ENCODE measurements at places on chromosomes 6 and 20.

DNA sequence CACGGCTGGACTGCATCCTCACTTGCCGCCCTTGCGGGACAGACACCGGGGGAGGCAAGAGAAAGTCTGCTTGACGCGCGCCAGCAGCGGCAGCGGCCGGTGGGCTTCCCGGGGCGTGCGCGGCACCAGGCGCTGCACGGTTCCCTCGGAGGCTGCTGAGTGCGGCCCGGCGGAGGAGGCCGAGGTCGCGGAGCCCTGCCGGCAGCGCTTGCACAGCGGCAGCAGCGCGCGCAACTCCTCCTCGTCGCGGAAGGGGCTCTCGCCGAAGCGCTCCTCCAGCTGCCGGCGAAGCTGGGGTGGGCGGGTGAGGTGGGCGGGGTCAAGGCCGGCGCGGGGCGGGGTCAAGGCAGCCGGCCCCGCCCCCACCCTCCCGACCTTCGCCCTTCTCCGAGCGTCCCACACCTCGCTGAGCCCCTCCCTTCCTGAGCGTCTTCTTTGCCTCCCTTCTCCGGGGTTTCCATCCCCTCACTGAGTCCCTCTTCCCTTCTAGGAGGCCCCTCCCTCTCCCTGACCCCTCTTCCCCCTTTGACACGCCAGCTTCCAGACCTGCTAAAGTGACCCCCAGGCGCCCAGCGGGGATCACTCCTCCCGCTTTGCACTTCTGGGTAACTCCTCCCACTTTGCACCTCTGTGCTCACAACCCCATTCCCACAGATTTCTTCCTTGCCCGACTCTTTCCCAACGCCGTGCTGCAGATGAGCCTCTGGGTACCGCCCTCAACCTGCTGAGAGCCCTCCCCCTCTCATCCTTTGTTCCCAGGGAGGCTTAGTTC is 8.8 kb downstream of the DUSP15 start:
- no peak overlapping the region for H3K27ac ChIP-seq
- no peaks in the 10 kb centered on the region for H3K36me3 ChIP-seq
- peaks cover 10% of the 10 kb centered on the region for H3K27me3 ChIP-seq
- peak overlapping the region; percentile 51 for H3K4me3 ChIP-seq

- no peak overlapping the region for H3K4me3 ChIP-seq
- peaks cover 5% of the 10 kb centered on the region for H3K4me1 ChIP-seq
- no peak for DNase-seq
- no peak overlapping the region for H3K27ac ChIP-seq
Measured at GRCh38 chr20:10523443-10523842, 88.3 kb downstream of the SLX4IP start.

GRCh38 chr6:75926293-75927168 is 145.9 kb downstream of the IMPG1 start:
- no peak overlapping the region for H3K27ac ChIP-seq
- H3K4me1 ChIP-seq, result no peaks in the 10 kb centered on the region
- no peak overlapping the region for H3K4me3 ChIP-seq
- H3K27me3 ChIP-seq, result no peaks in the 10 kb centered on the region
- no peaks in the 10 kb centered on the region for H3K36me3 ChIP-seq
- DNase-seq, result no peak

GRCh38 chr6:30891816-30892538 is 7.7 kb downstream of the DDR1 start:
- H3K27ac ChIP-seq, result no peak overlapping the region
- H3K4me3 ChIP-seq, result no peak overlapping the region
- H3K36me3 ChIP-seq, result no peaks in the 10 kb centered on the region
- H3K27me3 ChIP-seq, result no peaks in the 10 kb centered on the region
- peaks cover under 1% of the 10 kb centered on the region for H3K4me1 ChIP-seq
- DNase-seq, result no peak

DNA sequence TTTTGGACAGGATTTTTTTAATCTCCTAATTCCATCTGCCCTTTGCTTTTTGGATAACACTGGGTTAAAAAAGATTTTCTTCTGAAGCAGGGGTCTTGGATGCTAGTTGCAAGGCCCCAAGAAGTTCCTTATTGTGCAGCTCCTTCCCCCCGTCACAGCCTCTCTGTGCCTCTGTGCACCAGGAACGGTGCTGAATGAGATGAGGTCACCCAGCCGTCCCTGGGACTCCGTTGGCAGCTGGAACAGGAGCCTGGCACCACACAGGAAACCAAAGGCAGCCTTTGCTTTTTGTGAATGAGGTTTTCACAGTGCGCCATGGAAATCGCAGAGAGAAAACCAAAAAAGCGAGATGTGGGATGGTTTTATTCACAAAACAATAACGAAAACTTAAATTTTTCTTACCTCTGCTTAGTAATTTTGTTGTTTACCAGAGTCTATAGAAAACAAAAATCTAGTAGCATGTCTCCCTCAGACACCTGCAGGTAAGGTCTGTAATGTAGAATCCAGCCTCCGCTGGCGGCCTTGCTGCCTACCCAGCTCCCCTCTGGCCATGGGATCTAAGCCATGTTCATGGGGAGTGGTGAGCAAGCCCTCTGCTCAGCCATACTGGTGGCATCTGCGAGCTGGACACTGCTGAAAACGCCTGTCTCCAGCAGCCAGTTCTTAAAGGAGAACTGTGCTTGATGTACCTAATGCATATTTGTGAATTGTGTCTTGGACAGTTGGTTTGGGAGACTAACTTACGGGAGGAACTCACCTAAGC is 40.4 kb upstream of the SYNJ2 start:
- DNase-seq, result no peak
- no peak overlapping the region for H3K4me3 ChIP-seq
- no peaks in the 10 kb centered on the region for H3K27me3 ChIP-seq
- no peaks in the 10 kb centered on the region for H3K4me1 ChIP-seq
- H3K36me3 ChIP-seq, result peaks cover 21% of the 10 kb centered on the region

GRCh38 chr6:118316796-118317384 is 231.2 kb upstream of the PLN start:
- H3K4me1 ChIP-seq, result no peaks in the 10 kb centered on the region
- H3K4me3 ChIP-seq, result no peak overlapping the region
- no peak for DNase-seq
- H3K36me3 ChIP-seq, result no peaks in the 10 kb centered on the region

GRCh38 chr6:20474874-20475542 is 59.2 kb upstream of the CDKAL1 start:
- DNase-seq, result no peak
- no peaks in the 10 kb centered on the region for H3K4me1 ChIP-seq
- no peaks in the 10 kb centered on the region for H3K27me3 ChIP-seq
- H3K27ac ChIP-seq, result no peak overlapping the region
- H3K36me3 ChIP-seq, result no peaks in the 10 kb centered on the region

DNA sequence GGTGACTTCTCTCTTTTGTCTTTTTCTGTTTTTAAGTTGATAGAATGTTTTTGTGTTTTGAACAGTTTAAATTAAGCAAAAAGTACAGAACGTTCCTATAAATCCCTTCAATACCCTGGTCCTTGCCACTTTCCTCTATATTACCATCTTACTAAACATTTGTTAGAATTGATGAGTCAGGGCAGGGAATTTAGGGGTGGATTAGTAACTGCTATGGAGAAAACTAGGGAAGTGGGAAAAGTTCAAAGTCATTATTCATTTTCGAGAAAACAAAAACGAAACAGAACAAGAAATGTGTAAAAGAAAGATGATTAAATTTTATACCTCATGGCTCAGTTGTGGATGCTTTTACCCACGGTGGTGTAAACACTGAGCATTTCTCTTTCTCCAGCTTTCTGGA is 240.4 kb upstream of the SULF2 start:
- H3K36me3 ChIP-seq, result no peaks in the 10 kb centered on the region
- no peaks in the 10 kb centered on the region for H3K27me3 ChIP-seq
- no peak overlapping the region for H3K4me3 ChIP-seq
- no peak for DNase-seq
- no peak overlapping the region for H3K27ac ChIP-seq
- H3K4me1 ChIP-seq, result no peaks in the 10 kb centered on the region

GRCh38 chr20:37220731-37221130 is 40.9 kb downstream of the GHRH start:
- no peak overlapping the region for H3K27ac ChIP-seq
- H3K27me3 ChIP-seq, result no peaks in the 10 kb centered on the region
- no peak for DNase-seq
- H3K36me3 ChIP-seq, result peaks cover 42% of the 10 kb centered on the region
- H3K4me3 ChIP-seq, result no peak overlapping the region
- H3K4me1 ChIP-seq, result no peaks in the 10 kb centered on the region

- H3K36me3 ChIP-seq, result no peaks in the 10 kb centered on the region
- H3K4me3 ChIP-seq, result no peak overlapping the region
Measured at GRCh38 chr6:148538261-148539190, 195.9 kb downstream of the SASH1 start.

DNA sequence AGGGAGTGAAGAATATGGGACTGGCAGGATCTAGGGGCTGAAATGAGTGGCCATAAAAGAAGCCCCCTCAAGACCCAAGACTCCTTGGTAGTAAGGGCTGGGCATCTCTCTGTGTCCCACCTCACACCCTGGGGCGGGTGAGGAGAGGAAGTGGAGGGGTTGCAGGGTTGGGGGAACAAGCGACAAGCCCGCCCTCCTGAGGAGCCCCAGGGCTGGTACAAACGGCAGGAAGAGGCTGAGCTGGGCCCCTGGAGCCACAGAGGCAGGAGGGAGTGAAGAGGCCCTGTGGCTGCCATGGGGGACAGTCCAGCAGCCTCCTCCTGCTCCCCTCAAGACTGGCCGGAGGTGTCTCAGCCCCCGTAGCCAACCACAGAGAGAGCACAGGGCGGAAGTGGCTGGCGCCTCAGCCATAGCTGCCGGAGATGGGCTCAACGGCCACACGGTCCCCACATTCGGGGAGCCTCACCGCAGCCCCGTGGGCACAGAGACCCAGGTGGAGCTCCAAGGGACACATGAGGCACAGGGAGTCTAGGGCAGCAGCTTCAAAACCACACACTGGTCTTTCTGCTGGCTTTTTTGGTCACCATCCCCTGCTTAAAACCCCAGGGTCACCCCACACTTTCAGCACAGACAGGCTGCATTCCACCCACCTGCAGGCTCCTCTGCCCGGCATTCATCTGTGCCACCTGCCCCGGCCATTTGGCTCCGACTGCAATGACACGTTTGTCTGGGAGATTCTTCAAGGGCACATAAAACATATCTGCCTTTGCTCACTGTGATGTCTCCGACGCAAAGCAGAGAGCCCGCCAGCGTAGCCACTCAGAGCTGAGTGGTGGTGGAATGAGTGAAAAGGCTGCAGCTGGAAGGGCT is 524 bp downstream of the C20orf203 start:
- peaks cover 28% of the 10 kb centered on the region for H3K4me1 ChIP-seq
- H3K27ac ChIP-seq, result peak overlapping the region; percentile 57

GRCh38 chr6:33167374-33168283 is 24.6 kb downstream of the COL11A2 start:
- DNase-seq, result no peak
- H3K36me3 ChIP-seq, result no peaks in the 10 kb centered on the region
- H3K4me3 ChIP-seq, result no peak overlapping the region
- H3K27ac ChIP-seq, result no peak overlapping the region
- no peaks in the 10 kb centered on the region for H3K4me1 ChIP-seq

- no peaks in the 10 kb centered on the region for H3K27me3 ChIP-seq
- H3K4me1 ChIP-seq, result no peaks in the 10 kb centered on the region
- no peaks in the 10 kb centered on the region for H3K36me3 ChIP-seq
- no peak overlapping the region for H3K27ac ChIP-seq
Measured at GRCh38 chr20:47150403-47151152, 205.9 kb downstream of the ZMYND8 start.

- H3K4me3 ChIP-seq, result no peak overlapping the region
- H3K4me1 ChIP-seq, result peaks cover 10% of the 10 kb centered on the region
- no peaks in the 10 kb centered on the region for H3K27me3 ChIP-seq
- H3K36me3 ChIP-seq, result no peaks in the 10 kb centered on the region
Measured at GRCh38 chr20:10453241-10453640, 18.1 kb downstream of the SLX4IP start.

- no peaks in the 10 kb centered on the region for H3K4me1 ChIP-seq
- no peaks in the 10 kb centered on the region for H3K36me3 ChIP-seq
- H3K27me3 ChIP-seq, result no peaks in the 10 kb centered on the region
Measured at GRCh38 chr6:136111831-136112230, 138.3 kb downstream of the MTFR2 start.

DNA sequence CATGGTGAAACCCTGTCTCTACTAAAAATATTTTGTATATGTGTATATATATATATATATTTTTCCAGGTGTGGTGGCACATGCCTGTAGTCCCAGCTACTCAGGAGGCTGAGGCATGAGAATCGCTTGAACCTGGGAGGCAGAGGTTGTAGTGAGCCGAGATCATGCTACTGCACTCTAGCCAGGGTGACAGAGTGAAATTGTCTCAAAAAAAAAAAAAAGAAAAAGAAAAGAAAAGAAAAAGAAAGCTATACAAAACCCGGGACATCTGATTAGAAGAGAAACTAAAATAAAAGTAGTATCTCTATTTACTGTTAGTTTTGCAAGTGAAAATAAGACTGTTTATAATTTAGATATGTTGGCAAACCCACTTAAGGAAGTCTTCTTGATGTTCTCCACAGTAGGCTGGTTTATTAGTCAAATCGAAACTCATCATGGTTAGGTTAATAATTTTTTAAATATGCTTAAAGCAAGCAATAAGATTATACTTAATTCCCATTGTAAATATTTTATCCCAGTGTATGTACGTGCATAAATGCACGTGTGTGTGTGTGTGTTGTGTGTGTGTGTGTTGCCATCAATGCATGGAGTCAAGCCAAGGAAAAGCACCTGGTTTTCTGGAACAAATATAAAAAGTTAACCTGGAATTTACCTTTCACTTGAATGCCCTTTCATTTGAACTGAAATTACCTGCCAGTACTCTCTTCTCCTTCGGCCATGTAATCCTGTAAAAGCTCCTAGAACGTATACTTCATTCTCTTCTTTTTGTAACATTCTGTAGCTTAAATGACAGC is 7.1 kb downstream of the VNN2 start:
- H3K4me1 ChIP-seq, result peaks cover 7% of the 10 kb centered on the region
- no peak for DNase-seq
- no peak overlapping the region for H3K27ac ChIP-seq
- peaks cover 6% of the 10 kb centered on the region for H3K36me3 ChIP-seq

GRCh38 chr6:81625216-81625615 is 127.3 kb downstream of the TENT5A start:
- H3K27me3 ChIP-seq, result no peaks in the 10 kb centered on the region
- H3K4me1 ChIP-seq, result no peaks in the 10 kb centered on the region
- DNase-seq, result no peak
- no peaks in the 10 kb centered on the region for H3K36me3 ChIP-seq
- no peak overlapping the region for H3K4me3 ChIP-seq

- no peaks in the 10 kb centered on the region for H3K27me3 ChIP-seq
- H3K4me3 ChIP-seq, result no peak overlapping the region
- no peak for DNase-seq
- H3K27ac ChIP-seq, result no peak overlapping the region
- H3K4me1 ChIP-seq, result no peaks in the 10 kb centered on the region
- no peaks in the 10 kb centered on the region for H3K36me3 ChIP-seq
Measured at GRCh38 chr6:39793516-39793915, 1.3 kb downstream of the DAAM2 start.
